ENCODE measurements at places on chromosomes 11 and 22.

DNA sequence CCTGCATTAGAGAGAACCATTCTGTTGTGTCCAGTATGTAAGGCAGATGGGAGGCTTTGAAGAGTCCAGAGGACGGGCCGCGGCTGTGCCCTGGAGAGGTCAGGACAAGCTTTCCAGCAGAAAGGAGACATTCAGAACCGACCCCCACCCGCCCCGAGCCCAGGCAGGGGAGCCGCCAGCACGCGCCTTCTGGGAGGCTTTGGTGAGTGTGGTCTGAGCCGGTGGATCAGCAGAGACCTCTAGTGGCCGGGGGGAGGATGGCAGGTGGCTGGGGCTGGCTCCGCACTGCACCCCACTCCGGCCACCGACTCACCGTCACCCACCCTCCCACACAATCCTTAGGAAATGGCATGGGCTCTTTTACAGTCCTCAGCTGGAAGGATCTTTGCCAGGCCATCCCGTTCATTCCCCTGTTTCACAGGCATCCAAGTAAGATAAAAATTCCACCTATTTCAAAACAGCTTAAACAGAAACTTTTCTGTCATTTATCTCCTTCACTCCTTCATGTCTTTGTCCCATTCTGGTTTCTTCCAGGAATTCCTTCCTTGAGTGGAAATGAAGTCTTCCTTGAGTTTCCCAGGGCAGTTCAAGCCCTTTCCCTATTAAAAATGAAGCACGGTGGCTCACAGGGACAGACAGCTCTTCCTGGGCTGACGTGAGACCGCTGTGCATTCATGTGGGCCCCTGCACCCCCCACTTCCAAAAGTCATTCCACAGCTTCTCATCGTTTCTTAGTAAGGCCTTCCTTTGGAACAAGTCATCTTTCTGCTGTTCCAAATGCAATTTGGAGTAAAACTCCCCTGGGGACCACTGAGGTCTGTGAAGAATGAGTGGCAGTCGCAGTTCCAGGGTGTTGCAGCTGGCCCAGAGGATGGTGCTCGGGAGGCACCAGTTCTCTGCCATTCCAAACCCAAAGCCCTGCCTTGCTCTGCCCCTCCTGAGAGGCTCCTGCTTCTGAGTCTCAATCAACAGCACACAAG lies 91.0 kb downstream of the FEZ1 start:
- DNase-seq = peak; percentile 49

DNA sequence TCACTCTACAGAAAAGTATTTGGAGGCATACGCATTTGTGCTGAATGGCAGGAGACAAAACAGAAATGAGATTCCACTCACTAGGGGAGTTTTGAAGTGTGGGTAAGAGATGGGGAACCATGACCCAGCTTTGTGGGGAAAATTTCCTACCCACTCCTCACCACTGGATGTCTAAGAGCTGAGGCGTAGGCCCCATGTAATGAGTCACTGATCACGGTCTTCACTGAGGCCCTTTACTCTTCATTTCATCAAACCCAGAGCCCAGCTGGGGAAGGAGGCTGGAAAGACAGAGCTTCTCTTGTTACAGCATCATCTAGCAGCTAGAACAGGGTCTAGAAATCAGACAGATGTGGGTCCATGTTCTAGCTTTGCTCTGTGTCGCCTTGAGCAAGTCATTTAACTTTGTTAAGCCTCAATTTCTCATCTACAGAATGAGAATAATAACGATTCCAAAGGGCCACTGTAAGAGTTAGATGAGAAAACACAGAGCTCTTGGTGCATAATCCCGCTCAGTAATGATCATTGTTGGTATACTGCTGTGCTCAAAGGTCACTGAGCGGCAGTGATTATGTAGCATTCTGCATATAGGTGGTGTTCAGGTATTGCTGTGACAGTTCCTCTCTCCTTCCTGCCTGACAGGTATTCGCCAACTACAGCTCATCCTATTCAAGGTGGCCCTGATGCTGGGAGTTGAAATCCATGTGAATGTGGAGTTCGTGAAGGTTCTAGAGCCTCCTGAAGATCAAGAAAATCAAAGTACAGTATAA lies 97.2 kb downstream of the MICAL2 start:
- no peak for DNase-seq

DNA sequence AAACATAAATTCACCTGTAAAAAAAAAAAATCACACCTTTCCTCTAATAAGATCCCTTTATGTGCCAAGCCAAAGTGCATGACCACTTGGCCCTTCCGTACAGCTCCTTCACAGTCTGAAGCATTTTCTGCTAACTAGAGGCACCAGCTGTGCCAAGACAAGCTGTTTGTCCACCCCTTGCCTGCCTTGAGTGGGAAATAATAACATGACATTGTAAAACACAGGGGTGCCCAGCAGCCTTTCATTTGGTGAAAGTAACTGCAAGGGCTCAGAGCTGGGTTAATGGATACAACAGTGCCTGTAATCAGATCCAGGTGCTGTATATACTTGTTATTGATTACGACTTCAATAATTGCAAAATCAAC lies 59.2 kb downstream of the DDIAS start:
- no peak for DNase-seq

GRCh38 chr22:39574779-39575551 lies 4.4 kb downstream of the CACNA1I start:
- DNase-seq = no peak

DNA sequence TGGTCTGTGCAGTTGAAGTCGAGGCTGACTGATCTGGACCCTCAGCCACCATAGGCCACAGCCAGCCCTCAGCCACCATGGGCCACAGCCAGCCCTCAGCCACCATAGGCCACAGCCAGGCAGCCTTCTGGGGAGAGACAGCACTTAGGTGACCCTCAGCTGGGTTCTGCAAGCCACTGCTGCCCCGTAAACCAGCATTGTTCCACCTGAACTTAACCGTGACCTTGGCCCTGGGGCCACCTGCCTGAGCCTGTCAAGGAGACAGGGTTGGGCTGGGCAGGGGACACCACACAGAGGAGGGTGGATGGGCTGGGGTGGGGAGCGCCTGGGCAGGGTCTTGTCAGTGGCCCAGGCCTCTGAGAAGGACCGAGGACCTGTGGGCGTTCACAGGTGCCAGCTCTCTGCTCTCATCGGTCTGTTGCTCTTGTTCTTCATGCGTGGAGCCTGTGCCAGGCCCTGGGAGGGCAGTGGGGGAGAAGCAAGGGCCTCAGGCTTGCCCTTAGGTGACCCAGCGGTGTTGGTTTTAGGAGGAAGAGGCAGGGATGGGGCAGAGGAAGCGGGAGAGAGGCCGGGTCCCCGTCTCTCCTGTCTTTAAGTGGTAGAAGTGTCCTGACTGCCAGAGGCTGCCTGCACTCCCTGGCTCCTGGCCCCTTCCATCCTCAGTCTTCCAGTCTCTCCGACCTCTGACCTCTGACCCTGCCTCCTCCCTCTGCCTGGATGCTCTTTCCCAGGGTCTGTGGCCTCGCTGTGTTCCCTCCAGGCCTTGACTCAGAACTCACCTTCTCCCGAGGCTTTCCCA lies 36.9 kb downstream of the GRAMD4 start:
- no peak for DNase-seq

DNA sequence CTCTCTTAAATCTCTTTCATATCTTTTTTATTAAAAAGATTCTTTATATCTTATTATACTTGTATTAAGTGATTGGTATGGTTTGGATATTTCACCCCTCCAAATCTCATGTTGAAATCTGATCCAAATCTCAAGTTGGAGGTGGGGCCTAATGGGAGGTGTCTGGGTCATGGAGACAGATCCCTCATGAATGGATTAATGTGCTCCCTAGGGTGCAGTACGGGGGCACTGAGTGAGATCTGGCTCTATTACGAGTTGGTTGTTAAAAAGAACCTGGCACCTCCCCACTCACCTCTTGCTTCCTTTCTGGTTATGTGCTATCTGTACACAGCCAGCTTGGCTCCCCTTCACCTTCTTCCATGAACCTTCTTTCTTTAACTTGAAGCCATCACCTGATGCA lies 149.6 kb downstream of the CWF19L2 start:
- no peak for DNase-seq

GRCh38 chr11:22115470-22116029 lies 77.3 kb upstream of the ANO5 start:
- no peak for DNase-seq

GRCh38 chr22:43995798-43996169 lies 28.3 kb upstream of the PARVB start:
- DNase-seq = no peak

DNA sequence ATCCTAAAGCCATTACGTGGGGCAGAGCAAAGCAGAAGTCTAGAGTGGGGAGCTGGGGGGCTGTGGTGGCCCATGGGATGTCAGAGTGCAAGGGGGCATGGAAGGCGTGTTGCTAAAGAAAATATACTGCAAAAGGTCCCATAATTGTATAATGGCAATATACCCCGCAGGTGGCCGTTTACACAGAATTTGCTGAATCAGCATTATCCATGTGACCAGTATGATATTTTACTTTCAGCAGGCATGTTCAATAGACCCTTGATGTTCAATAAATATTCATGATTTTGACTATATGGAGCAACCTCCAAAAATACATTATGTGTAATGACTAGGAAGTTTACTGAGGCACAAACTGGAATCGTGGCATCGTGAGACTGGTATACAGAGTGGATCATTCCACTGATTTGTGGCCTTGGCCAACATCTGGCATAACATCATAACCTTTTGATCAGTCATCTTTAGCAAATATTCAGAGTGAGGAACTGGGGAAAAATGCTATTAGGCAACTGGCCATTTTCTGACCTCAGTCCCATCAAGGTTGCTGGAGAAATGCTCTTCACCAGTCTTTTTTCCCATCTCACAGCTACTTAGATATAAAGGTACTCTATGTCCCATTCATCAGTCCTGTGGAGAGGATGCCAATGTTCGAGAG lies 29.3 kb upstream of the PPP2R1B start:
- DNase-seq = no peak

DNA sequence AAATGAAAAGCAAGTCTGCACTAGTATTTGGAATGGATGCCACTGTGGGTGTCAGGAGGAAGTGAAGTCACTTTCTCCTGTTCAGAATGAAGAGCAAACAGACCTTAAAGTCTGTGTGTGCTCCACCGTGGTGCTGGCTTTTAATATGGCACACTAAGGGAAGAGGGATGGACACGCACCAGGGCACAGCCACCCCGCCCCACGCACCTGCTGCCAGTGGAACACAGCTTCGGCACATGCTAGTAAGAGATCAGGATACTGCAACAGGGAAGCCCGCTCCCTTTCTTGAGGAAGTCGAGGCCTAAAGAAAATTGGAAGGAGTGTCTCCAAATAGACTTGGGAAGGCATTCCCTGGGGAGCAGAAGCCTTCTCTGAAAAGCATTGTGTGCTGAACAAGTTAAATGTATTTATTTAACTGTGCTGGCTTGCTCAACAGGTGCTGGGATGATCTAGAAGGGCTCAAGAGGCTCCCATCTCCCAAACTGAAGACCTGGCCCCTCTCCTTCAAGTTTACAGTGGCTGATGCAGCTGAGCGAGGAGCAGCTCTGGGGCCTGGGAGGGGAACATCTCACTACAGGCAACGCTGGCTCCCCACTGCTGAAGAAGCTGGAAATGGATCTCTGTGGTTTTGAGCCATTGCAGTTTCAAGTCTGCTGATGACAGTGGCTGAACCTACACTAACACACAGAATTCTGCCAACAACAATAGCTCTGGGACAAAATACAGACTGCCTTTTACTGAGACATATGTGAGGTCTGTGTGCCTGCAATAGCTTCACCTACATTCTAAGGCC lies 504.6 kb upstream of the B3GAT1 start:
- DNase-seq = no peak

- DNase-seq = no peak
Observed at GRCh38 chr22:48499456-48500425, 1327.9 kb downstream of the BRD1 start.

Data from MM.1S (cell line).